ENCODE measurements at places on chromosomes 2 and 18.
A peak's percentile ranks its signal among the peaks of the same experiment; 100 is the strongest.

DNA sequence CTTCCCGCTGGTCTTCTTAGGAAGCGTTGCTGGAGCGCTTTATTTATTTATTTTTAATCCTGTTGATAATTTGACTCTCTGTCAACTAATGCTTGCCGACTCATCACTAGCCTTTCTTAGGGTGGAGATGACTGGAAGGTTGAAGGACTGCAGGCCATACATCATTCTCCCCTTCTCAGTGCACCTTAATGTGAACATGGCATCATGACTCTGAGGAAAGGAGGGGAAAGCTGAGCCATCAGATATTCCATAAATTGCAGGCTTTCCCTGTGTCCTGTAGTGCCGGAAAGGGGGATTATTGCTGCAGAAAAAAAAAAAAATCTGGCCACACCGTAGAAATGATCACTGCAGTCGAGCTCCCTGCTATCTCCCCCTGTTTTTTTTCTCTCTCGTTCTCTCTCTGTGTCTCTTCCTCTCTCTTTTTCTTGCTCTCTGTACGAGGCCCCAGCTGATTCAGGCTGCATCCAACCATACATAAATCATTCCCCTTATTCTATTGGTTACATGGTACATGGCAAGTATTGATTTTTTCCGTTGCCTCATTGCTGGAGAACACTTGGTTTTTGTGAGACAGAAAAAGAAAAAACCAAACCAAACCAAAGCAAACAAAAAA lies 125.8 kb upstream of the EFEMP1 start:
- no peak for DNase-seq

- DNase-seq, result no peak
Observed at GRCh38 chr2:134039912-134040581, 213.8 kb upstream of the MGAT5 start.

DNA sequence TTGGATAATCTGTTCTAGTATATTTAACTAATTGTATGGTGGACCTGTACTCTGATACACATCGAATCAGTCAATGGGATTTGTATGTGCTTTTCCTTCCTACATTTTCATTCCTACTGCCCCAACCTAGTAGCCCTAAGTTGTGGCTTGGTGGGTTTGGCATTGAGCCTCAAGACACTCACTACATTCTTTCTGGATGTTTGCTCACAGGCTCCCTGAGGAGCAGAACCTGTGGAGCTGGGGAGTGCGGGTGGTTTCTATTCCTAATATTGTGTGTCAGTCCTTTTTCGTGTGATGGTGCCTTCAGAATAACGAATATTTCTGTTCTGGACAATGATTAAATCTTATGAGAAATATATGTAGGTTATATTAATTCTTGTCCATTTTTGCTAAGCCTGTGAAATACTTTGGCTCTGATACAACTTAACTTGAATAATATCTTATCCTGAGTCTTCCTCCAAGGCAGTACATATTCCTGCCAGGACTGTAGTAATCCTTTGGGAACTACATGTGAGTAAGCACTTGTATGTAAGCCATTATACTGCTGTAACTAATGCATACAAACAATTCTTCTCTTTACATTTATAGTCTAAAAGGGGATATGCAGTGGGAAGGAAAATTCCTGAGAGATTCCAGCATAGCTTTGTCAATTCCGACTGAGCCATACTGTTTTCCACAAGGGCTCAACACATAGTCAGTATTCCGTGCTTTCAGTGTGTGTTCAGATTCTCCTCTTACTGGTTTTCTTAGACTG lies 150.6 kb downstream of the AGPS start:
- peak; percentile 86 for DNase-seq

DNA sequence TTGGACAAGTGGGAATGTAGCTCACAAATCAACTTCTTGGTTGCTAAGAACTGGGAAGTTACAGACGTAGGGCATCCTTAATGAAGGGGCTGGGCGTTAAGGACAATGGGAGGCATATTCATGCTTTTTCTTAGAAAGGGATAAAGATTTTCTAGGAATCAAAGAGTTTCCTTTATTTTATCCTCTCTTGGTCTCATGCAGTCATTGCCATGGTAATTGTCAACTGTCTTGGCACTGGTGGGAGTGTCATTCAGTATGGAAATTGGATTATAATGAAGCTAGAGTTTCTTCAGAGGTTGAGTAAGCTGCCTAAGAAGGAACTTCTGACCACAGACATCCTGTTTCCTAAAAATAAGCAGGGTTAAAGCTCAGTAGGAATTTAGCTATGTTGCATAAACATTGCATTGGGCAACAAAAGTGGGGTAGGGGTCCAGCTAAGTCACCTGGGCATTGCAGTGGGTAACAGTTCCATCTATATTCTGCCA lies 114.0 kb downstream of the LYPD6B start:
- no peak for DNase-seq

DNA sequence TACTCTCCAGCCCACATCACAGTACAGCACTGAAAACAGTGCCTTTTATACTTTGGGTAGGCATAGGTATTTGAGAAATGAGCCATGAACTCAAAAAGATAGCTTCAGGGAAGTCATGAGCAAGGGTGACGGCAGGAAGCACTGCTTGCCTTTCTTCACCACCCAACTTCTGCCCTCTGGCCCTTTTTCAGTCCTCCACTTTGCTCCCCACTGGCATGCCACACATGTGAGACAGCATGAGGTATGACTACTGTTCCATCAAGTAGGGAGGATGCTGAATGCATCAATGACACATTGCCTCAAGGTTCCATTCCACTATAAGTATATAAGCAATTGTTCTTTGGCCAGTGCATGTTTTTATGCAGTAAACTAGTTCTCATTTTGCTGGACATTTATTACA lies 373.0 kb downstream of the NRXN1 start:
- DNase-seq, result no peak
